CD4-positive, alpha-beta memory T cell (primary cell): ENCODE measurements at places on chromosomes 7 and 10.

DNA sequence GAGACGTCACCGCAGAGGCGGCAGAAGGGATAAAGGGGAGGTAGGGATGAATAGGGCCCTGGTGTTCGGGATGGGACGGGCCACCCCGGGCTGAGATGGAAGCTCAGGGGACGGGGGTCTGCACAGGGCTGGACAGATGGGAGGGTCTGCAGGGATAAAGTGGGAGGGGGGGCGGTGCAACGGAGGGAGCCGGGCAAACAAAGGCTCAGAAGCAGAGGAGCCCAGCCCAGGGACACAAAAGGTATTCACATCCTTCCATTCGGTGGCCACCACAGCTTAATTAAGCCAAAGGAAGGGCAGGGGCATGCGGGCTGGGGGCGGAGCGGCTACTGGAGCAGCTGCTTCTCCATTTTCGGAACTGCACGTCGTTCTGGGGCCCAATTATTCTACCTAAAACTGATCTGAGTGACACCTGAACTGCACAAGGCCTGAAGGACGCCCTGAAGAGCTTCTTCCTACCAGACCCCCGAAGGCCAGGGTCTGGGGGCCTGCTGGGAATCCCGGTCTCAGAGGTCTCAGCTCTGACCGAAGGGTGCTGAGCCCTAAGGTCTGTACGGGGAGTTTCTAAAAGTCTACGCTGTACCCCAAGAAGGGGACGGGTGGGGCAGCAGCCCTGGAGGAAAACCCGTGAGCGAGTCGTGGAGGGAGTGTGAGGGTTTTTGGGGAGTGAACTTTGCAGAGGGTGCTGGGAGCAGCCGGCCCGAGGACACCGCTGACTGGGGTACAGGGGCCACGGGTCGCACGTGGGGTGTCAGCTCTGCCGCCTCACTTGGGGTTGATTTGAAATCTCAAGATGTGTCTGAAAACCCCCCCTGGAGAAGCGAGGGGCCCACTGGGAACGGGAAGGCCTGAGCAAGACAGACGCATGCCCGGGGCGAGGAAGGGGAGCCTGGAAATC, 334.8 kb downstream of the DNAJB6 start:
- DNase-seq, result no peak

DNA sequence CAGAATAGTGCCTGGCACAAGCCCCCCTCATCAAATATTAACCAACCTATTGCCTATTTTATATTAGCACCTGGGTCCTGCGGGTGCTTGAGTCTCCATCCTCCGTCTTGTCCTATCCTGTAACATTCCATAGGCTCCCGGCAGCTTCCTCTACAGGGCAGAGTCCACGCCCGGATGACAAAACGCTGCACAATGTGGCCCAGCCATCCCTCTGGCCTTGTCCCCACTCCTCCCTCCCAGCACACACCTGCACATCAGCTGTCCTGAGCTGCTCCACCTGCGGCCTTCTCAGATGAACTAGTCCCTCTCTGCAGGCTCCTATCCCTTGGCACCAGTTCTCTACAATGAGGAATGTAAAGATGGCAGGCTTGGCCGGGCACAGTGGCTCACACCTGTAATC, 153.5 kb upstream of the PDE1C start:
- no peak for DNase-seq

DNA sequence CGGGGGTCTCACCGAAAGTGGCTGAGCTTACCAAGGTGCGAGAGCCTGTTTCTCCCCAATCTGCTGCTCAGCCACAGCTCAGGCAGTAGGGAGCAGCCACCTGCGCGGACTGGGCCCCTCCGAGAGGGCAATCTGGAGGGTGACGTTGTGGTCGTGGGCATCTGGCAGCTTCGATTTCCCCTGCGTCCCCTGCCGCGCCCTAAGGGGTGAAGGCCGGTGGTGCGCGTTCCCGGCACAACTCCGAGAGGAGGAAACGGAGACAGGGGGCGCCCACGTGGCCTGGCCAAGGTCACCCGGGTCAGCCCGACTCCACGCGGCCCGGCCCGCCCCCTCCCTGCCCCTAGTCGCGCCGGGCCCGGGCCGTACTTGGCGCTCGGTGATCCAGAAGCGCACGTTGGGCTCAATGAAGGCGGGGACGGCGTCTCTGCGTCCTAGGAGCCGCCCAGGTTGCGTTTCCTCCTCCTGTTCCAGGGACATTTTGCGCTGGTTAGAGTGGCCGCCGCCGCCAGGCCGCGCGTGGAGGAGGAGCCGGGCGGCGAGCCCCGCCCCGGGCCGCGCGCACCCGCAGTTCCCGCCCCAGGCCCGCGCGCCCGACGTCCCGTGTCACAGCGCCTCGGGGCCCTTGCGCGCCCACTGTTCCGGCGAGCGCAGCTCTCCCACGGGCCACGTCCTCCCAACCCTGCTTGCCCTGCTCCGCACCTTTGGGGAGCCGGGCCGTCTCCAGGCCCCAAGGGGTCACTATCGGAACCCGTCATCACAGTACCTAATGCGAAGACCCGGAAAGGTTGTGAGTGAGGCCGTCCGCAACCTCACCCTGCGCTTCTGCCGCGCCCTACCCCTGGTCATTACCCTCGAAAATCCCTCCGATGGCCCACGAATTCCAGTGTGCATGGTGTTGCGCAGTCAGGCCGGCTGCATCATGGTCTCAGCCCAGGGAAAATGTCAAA, at the start of gene SFXN4:
Gene SFXN4, minus strand, starts transcription at position 544 of the 947 bp plus-strand sequence. Its CDS starts 67 bp downstream, at position 477.
- DNase-seq, result peak; percentile 82

- no peak for DNase-seq
Observed at GRCh38 chr10:30576641-30577040, 52.9 kb downstream of the LYZL2 start.

DNA sequence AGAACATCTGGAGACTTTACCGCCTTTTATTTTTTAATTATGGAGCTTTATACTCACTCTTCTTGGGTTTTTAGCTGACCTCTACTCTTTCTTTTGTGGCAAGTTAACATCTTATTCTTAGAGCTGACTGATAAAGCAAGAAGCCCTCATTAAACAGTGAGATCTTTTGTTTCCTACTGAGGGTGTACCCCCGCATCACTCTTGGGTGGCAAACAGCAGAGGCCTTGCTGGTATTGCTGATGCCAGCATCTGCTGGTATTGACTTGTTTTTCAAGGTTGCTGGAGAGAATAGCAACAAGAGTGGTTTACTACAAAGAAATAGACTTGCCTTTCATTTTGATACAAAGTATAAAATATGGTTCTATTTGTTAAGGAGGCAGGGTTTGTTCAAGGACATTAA, 154.7 kb downstream of the ARID5B start:
- DNase-seq, result no peak

- DNase-seq, result no peak
Observed at GRCh38 chr7:26645121-26645520, 219.3 kb downstream of the SKAP2 start.

DNA sequence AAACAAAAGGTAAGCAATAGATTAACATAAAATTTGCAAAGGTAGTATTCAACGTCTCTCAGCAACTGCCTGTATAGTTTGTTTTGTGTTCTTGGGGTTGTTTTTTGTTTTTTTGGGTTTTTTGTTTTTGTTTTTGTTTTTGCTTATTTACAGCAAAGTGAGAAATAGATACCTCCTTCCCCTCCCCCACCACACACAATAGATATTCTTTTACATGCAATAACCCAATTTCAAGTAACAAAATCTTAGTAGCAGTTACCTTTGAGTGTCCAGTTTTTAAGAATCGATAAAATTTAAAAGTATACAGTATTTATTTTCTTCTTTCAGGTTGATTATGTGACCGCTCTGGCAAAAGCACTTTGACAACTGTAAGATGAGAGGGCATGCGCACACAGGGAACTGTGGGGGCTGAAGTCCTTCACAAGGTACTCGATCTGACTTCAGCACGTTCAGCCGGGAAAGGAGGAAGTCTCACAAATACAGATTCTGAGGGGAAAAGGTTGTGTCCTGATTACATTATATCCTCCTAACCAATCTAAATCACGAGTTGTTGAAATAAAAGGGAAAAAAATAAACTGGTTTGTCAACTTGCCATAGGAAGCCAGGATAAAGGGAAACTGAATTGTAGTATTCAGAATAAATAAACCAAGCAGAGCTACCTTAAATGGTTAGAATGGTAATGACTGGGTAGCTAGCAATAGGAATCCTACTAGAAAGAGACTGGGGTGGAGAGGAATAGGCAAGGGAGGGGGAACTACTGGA, 47.8 kb downstream of the CPEB3 start:
- DNase-seq, result peak; percentile 39

GRCh38 chr10:12726971-12727831, 274.3 kb downstream of the CCDC3 start:
- DNase-seq, result peak; percentile 7

- no peak for DNase-seq
Observed at GRCh38 chr7:11239316-11239715, 265.6 kb downstream of the PHF14 start.

DNA sequence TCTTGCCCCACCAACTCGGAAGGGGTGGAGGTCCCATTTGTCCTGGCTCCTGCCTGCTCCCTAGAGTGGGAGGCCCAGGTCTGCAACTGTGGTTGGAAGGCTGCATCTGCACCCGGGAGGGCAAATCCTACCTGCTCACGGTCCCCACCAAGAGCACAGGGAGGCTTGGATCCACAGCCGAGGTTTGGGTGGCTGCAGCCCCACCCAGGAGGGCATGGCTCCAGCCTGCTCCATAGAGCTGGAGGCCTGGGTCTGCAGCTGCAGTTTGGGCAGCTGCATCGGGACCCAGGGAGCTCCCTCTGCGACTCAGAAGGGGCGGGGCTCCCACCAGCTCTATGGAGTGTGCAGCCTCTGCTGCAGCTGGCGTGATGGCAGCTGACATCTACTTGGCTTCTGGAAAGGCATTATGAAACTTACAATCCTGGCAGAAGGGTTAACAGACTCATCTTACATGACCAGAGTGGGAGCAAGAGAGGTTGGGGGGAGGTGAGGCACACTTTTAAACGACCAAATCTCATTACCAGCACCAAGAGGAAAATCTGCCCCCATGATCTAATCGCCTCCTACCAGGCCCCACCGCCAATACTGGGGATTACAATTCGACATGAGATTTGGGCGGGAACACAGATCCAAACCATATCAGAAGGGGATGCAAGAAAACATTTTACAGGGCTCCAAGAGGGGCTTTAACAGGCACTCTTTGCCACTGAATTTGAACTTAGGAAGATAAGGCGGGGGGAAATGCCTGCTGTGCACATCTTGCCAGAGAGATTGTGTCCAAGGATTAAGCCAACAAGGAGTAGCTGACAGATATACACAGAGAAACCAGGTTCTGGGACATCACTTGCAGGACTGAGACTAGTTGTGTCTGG, 8.2 kb upstream of the BLVRA start:
- no peak for DNase-seq

GRCh38 chr7:156920076-156920475, 27.1 kb upstream of the LMBR1 start:
- DNase-seq, result no peak

- no peak for DNase-seq
Observed at GRCh38 chr10:122021379-122021778, 32.4 kb downstream of the TACC2 start.

DNA sequence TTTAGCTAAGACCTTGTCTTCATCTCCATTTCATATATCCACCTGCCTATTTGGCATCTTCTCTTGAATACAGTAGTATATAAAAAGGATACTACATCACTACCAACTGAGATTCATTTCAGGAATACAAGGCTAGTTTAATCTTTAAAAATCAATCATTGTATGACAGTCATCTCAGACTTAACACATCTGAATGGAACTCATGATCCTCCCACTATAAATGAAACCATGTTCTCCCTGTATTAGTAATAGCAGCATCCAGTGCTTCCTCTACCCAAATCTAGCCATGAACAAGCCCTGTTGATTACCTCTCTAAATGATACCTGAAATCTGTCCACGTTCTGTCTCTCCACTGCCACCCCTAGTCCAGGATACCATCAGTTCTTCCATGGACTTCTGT, 196.2 kb downstream of the CDK14 start:
- DNase-seq, result no peak

- peak; percentile 85 for DNase-seq
Observed at GRCh38 chr10:3873728-3874461, 88.9 kb upstream of the KLF6 start.

DNA sequence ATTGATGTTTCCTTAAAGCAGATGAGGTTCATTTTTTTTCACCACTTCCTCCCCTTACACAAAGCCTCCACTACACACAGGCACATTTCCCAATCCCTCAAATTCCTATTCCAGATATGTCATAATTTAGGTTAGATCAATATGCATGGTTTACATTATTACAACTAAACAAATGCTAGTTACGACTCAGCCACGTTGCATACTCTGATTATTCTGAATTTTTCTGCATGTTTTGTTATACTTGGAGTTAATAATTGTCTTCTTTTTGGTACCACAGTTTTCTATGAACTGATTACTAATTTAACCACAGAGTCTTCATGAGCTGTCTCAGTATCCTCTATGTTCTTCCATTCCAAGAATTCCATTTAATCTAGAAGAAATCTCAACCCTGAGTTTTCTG, 4.4 kb upstream of the BICC1 start:
- DNase-seq, result no peak
